HCT116 (cell line): ENCODE measurements at places on chromosomes 12 and 14.
A peak's percentile ranks its signal among the peaks of the same experiment; 100 is the strongest.

- DNase-seq, result no peak
Observed at GRCh38 chr12:110251381-110251780, 29.7 kb upstream of the ATP2A2 start.

GRCh38 chr12:92539110-92539749 is 163.6 kb upstream of the PLEKHG7 start:
- DNase-seq, result peak; percentile 47

DNA sequence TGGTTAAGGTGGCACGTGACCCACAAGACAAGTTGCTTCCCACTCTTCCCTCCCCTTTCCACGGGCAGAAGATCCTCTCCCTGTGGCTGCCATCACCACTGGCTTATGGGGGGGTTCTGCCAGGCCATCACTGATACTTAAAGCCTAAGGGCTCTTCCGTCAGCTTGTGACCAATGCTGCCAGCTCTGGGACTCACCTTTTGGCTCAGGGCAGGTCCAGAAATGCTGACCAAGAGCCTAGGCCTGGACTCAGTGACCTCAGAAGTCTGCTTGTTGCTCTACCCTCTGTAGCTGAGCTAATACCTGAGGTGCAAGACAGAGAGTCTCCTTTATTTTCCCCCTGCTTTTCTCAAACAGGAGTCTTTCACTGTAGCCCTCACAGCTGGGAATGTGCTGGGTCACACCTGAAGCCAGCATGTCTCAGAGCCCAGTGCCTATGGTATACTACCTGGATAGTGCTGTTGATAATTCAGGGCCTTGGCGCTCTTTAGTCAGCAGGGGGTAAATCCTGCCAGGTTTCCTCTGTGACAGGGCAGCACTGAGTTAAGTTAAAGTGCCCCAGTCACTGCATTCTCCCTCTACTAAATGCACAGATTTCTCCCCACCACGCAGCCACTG is 19.7 kb downstream of the FGD4 start:
- no peak for DNase-seq

DNA sequence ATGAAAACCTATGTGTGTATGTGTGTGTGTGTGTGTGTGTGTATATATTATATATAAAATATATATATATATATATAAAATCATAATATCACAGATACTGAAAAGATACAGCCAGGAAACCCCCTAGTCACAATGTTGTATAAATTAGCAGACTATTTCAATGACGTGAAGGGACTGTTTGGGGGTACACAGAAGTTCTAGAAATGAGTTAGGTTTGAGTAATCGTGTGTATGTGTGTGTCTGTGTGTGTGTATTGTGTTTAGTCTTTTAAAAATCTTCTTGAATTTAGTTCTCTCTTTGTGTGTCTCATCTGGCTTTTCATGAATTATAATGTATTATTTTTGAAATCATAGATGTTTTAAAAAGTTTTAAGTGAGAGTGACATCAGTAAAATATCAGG is 21.9 kb downstream of the ADAM21 start:
- DNase-seq, result no peak

- no peak for DNase-seq
Observed at GRCh38 chr14:80699861-80700260, 241.7 kb downstream of the CEP128 start.

DNA sequence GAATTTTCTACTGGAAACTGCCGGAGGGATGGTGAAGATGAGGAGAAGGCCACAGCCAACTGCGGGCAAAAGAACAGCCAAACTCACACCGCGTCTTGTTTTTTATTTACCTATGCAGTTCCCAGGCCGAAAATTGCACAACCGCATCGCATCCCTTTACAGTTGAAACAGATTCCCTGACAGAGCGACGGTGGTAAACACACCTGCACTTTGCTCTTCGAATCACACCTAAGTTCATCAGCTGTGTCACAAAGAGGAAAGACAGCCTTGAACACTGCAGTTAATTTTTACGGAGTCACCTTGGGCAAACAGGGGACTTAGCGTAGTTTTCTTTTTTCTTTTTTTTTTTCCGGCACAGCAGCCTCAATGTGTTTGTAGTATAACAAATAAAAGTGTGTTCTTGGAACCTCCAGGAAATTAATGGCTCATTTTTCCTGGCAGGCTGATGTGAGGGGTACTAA is 272.0 kb upstream of the DIO3 start:
- DNase-seq, result no peak

DNA sequence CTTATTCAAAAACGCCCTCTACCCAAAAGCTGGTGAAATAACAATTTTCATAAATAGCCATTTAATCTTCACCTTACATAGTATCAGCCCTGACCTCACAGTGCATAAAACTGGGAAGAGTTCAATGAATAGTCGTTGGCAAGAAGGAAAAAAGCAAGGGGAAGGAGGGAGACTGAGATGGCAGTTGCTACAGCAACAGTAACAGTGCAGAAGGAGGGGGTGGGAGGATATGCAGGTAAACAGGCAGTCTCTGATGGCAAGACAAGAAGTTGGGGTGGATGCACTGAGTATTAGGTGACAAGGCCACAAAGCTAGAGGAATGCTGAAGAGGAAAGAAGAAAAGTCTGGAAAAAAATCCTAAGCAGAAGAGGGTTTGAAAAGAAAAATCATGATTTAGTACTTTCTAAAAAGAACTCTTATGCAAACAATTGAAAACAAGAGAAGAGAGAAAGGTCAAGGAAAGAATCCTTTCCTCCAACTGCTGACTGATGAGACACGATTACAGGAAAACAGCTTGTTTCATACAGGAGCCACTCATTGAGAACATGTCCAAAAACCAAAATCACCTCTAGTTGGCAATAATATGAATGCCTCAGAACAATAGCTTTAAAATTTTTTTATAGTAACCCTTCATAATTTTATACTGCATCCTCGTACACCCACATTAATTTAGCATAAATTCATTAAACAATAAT is 56.0 kb downstream of the DCAF5 start:
- DNase-seq, result no peak

GRCh38 chr12:96047229-96048211 is 12.1 kb upstream of the LTA4H start:
- DNase-seq, result peak; percentile 93

- no peak for DNase-seq
Observed at GRCh38 chr12:108270035-108270848, 68.9 kb downstream of the CMKLR1 start.

GRCh38 chr12:10826258-10826657 is at the start of gene TAS2R10:
TAS2R10 (minus strand) TSS chr12:10826358; CDS start chr12:10826269, 89 bp downstream.
- no peak for DNase-seq

DNA sequence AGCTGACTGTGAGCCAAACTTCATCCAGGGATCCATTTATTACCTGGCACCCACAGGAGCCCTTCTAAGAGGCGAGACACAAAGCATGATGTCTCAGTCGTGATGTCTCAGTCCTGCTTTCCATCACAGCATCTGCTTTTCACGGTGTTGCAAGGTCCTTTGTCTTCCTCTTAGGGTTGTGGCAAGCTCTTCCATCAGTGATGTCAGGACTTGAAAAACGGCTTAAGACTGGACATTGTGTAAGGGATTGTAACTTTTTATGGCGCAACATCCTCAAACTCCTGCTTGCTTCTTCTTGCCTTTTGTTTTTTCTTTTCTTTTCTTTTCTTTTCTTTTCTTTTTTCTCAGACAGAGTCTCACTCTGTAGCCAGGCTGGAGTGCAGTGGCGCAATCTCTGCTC is 586.5 kb upstream of the TMEM132C start:
- DNase-seq, result no peak
